ENCODE measurements at places on chromosomes 3 and 15.

- DNase-seq: no peak
Observed at GRCh38 chr3:100992231-100993012, 799 bp downstream of the ABI3BP start.

DNA sequence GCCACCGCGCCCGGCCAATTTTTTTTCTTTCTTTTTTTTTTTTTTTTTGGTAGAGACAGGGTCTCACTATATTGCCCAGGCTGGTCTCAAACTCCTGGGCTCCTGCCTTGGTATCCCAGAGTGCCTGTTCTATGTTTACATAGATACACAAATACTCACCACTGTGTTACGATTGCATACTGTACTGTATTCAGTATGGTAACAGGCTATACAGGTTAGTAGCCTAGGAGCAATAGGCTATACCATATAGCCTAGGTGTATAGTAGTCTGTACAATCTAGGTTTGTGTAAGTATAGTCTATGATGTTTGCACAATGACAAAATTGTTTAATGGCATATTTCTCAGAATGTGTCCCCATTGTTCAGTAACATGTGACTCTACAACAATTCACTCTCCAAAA is 26.6 kb downstream of the CSTA start:
- DNase-seq: no peak

DNA sequence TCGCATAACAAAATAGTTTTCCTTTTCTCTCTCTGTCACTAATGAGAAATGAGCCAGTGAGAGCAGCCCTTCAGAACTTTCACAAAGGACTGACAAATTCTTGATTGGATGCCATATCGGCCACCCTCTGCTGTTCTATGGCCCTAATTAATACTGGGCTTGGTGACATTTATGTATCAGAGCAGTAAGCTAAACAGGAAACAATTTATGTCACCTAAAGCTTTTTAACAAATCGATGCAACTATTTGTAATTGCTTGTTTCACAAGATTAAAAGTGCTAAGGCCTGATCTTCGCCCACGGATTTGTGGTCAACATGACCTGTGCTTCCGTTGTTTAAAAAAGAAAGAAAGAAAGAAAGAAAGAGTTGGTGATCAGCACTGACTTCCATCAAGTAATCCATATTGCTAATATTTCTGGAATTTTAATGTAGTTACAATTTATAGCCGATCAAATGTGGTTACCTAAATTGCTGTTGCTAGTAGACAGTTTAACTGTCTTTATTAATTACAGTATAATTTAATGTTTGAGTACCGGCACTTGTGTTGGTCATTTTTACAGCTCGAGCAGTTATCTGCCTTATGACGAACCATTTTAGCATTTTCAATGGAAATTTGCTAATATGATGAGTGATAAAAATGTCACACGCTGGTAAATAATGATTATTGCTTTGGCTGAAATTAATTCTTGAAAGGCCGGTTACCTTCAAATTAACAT is 631.3 kb downstream of the FOXP1 start:
- DNase-seq: no peak

DNA sequence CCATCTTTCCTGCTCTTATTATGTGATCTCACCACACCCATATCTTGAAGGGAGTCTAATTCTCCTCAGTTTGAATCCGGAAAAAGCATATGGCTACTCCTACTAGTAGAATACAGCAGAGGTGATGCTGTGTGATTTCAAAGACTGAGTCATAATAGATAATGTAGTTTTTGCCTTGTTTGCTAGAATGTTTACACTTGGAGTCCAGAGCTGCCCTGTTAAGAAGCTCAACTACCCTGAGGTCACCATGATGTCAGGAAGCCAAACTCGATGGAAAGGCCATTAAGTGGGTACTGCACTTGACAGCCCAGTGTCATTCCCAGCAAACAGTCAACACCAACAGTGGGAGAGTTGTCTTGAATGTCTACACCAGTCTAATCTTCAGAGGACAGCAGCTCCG is 56.9 kb downstream of the CD200R1L start:
- DNase-seq: no peak

- DNase-seq: peak; percentile 36
Observed at GRCh38 chr3:160226026-160226907, 1.0 kb downstream of the C3orf80 start.

DNA sequence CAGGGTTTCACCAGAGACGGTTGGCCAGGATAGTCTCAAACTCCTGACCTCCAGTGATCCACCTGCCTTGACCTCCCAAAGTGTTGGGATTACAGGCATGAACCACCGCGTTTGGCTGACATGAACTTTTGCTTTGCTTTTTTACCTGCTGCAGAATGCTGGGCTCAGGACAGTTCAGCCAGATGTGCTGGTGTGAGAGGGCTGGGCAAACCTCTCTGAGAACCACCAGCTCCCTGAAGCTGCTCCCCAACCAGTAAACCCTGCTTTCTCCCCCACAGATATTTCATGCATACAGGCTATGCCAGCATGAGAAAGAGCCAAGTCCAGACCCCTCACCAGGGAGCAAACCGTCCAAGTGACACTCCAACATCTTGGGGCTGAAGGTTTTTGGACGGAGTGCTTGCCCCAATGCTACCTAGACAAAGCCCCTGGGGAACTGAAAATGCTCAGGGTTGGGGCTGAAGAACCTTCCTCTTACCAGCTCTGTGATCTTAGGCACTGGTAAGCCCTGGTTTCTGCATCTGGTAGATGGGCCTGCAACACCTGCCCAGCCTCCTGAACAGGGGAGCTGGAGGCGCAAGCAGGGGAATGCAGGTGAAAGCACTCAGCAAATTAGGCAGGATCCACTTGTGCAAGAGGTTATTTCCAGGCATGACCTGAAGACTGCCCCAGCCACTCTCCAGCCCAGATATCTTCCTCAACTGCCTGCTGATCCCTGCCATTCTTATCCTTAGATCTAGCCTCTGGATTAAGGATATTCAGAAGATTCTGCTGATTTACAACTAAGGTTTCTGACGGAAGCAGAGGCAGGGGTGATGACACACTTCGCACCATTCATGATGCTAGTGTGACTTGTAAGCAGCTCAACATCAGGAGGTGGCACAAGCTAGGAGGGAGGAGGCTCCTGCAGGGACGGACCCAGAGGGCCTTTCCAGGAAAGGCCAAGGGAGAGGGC is 78.8 kb downstream of the TLE3 start:
- no peak for DNase-seq

GRCh38 chr3:15889936-15890335 is 92.2 kb upstream of the ANKRD28 start:
- no peak for DNase-seq

GRCh38 chr3:132189601-132190000 is 127.6 kb upstream of the ACP3 start:
- DNase-seq: no peak

DNA sequence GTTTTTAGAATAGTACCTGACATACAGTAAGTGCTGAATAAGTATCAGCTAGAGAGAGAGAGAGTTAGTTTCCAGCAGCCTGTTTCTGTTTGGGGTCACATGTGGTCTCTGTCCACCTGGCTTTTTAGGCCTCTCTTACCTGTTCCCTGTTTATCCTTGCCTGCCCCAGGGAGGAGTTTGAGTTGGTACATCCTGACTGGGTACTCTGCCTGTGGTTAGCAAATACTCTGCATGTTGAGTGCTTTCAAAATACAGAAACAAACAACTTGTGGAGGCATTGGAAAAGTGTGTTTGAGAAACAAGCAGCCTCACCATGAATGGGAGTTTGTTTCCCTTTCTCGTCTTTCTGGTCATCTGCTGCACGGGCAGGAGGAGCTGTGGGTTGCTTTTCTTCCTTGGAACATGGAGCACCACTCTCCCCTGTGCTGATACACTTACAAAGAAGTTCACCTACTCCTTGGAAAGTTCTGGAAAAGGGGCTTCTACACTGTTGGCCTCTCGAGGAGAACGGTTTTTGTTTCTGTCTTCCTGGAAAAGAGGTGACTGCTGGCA is 166.1 kb downstream of the PGPEP1L start:
- DNase-seq: no peak

- no peak for DNase-seq
Observed at GRCh38 chr15:39939487-39940452, 5.9 kb downstream of the EIF2AK4 start.

DNA sequence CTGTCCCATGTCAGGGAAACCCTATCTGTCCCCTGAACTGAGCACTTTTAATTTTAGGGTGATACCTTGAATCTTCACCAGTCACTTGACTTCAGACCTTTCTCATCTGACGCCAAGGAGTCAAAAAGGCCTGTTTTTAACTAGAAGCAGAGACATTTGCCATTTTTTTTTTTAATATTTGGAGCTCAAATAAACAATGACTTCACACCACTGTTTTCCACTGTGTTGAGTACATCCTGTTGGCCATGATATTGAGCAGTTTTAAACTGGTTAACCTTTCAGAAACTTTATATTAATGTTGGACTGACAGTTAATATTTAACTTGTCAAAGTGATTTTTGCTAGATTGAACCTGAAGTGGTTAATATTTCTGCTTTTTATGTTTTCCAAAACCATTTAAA is 28.2 kb downstream of the DAG1 start:
- no peak for DNase-seq

DNA sequence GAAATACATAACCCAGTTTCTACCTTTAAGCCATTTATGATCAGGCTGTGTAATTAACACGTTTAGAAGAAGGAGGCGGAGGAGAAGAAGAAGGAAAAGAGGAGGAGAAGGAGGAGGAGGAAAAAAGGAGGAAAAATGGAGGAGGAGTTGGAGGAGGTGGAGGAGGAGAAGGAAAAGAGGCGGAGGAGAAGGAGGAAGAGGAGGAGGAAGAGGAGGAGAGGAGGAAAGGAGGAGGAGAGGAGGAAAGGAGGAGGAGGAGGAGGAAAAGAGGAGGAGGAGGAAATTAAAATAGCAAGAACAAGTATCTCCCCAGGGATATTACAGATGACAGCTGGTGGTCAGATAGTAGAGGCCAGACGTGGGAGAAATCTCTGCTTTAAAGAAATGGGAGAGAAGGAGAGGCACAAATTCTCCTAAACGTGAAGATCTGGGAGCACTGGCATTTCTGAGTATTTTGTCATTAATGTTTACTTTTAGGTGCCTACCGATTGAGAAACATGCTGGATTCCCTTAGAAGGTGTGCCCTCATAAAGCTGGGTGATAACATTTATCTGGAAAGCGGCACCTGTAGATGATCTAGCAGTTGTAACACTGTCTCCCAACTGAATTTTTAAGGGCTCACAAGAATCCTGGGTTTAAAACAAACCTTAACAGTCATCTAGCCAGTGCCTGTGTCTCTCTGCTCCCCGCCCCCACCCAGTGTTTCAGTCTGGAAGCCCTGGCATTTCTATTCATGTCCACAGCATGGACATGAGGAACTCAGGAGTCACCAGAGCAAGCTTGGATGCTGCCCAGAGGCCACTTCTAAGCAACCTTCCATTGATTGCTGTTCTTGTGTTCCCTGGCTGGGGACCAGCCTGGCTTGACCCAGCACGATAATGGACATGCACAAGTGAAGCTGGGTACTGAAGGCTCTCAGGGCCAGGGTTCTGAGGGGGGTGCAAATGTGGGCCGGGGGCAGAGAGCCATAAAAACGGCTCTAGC is 75.2 kb downstream of the CHRNA7 start:
- DNase-seq: no peak

GRCh38 chr3:134312873-134313846 is 61.1 kb downstream of the AMOTL2 start:
- DNase-seq: peak; percentile 40

- DNase-seq: no peak
Observed at GRCh38 chr15:81955382-81956062, 90.3 kb downstream of the MEX3B start.

DNA sequence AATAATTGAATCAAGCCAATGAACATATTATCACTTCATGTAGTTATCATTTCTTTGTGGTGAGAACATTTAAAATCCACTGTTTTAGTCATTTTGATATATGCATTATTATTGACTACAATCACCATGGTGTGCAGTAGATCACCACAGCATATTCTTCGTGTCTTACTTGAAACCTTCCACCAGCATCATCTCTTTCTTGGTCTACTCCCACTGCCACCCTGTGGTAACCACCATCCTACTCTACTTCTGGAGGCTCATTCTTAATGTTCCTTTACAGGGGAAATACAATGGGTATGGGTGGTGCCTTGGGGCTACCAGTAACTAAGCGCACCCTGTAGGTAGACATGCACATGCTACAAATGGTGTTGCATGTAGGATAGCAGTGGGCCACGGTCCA is 25.4 kb downstream of the PXK start:
- DNase-seq: no peak
